ENCODE measurements at places on chromosomes 3 and 15. TPM values are rescaled to one million over a fixed set of nuclear protein-coding genes. Genes with fewer than 3 reads are reported as not detected.

GRCh38 chr3:189272500-189273119 lies 100.8 kb downstream of the TPRG1 start:
- H3K27ac ChIP-seq = no peak overlapping the region
- no peak overlapping the region for H3K4me3 ChIP-seq
- no peak for DNase-seq
- H3K4me1 ChIP-seq = peaks cover 11% of the 10 kb centered on the region

DNA sequence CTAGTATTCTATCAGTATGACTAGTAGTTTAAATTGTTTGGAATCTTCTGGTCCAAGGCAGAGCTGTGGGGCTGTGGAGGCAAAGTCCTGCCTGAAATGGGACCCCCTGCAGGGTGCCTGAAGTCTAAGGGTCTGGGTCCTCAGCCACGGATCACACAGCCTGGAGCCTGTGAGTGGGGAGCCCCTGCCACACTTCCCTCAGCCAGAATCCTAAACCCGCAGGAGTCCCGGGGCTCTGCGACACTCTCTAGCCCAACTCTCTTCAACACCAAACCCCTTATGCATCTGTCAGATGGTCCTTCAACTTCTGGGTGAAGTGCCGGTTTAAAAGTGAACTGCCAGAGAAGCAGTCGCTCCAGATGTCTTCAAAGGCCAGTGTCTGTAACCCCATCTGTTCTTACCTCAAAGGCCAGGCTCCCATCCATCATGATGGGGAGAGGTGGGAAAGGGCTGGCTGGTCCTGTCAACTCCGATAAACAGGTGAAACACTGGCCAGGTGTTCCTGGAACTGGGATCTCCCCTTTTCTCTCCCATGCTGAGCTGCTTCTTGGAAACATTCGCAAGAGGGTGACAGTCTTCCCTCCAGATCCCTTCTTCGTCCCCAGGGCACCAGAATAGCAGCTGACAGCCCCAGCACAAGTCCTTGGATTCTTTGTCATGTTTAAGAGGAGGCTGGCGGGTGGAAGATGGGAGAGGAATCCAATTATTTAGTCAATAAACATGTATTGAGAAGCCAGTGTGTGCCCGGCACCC lies 45.6 kb downstream of the CPN2 start:
- DNase-seq = no peak
- H3K27me3 ChIP-seq = peaks cover 4% of the 10 kb centered on the region
- no peak overlapping the region for H3K4me3 ChIP-seq
- no peaks in the 10 kb centered on the region for H3K36me3 ChIP-seq
- H3K27ac ChIP-seq = peak overlapping the region; percentile 34
- peaks cover 51% of the 10 kb centered on the region for H3K4me1 ChIP-seq

DNA sequence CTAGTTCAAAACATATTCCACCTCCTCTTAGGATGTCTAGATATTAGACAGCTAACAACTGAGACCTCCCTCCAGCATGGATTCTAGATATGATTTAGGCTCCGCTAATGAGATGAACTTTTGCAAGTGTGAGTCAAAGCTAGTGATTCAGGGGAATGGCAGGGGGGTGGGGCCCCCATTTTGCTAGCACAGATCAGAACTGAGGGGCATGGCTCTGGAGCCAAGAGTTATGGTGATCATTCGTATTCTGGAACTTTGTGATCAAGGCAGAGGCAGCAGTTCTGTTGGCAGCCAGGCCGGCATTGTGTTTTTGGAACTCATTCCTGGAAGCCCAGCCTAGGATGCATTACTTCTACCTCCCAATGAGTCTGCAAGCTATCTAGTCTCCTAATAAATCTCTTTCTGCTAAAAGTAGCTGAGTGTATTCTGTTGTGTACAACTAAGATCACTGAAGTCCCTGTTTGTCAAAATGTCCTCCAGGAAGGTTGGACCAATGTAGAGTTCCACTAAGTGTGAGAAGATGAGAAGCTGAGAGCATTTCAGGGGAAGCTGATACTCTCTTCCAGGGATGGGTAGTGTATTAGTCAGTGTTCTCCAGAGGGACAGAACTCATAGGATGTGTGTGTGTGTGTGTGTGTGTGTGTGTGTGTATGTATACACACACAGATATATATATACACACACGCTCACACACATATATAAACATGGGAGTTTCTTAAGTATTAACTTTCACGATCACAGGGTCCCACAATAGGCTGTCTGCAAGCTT lies 312.7 kb downstream of the TLE3 start:
- H3K36me3 ChIP-seq = no peaks in the 10 kb centered on the region
- no peak for DNase-seq
- H3K4me1 ChIP-seq = peaks cover 15% of the 10 kb centered on the region
- H3K27me3 ChIP-seq = no peaks in the 10 kb centered on the region
- no peak overlapping the region for H3K4me3 ChIP-seq
- no peak overlapping the region for H3K27ac ChIP-seq

GRCh38 chr3:154191520-154191919 lies 70.3 kb downstream of the ARHGEF26 start:
- H3K36me3 ChIP-seq = peaks cover 18% of the 10 kb centered on the region
- H3K4me3 ChIP-seq = no peak overlapping the region
- H3K4me1 ChIP-seq = peaks cover 20% of the 10 kb centered on the region

DNA sequence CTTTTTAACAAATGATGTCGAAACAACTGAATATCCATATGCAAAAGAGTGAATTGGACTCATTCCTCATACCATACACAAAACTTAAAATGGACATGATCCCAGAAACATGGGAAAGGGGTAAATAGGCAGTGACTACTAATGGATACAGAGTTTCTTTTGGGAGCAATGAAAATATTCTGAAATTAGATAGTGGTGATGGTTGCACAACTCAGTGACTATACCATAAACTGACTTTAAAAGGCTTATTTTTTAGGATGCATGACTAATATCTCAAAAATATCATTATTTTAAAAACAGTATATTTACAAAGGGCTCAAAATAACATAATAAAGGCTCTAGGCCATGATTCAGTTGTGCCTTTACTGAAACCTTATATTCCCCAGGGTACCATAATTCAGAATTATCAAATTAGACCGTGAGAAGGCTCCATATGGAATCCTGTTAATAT lies 16.3 kb upstream of the ATP13A3 start:
- H3K4me1 ChIP-seq = peaks cover 5% of the 10 kb centered on the region
- no peak overlapping the region for H3K4me3 ChIP-seq
- no peaks in the 10 kb centered on the region for H3K36me3 ChIP-seq
- no peak overlapping the region for H3K27ac ChIP-seq

The FRMD4B gene
- 4.0 TPM for total RNA-seq

The NR2F2 gene
- 0.57 TPM for total RNA-seq

The PROS1 gene
- total RNA-seq = 1.7 TPM

All from WTC11 (cell line).